GM20000 (cell line): ENCODE measurements at places on chromosomes 7 and 10.

DNA sequence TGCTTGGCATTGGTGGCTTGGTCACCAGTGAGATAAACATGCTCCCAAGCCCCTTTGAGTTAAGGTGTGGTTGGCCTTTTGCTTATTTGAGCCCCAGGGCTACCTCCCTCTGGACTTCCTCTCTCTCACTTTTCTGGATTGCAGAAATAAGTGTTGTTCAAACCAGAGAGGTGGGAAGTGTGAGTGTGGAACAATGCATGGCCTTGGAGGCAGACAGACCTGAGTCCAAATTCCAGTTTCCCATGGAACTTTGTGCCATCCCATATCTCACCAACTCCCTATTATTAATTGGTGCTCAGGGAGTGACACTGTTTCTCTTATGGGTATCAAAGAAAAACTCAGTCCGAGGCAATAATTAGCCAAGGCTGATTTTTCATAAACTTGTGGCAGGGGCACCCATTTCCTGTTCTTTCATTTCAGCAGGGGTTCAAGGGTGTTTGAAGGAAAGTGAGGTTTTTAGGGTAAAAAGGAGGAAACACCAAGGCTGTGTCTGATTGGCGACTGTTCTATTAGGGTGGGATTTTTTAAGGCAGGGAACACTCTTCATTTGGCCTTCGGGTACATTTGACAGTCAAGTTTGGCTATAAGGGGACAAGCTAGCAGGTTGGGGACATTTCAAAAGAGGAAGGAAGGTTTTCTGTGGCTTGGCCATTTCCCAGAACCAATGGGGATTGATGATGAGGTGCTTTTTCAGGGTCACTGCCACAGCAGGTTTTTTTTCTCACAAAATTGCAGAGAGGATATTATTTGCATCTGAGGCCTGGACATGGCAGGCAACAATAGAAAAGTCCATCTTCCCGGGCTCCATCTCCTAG is 148.8 kb upstream of the NPY start:
- peak; percentile 29 for DNase-seq

GRCh38 chr7:38274486-38274885 is 1.1 kb upstream of the TARP start:
- DNase-seq = no peak

GRCh38 chr10:5698062-5698461 is 13.4 kb downstream of the TASOR2 start:
- no peak for DNase-seq

DNA sequence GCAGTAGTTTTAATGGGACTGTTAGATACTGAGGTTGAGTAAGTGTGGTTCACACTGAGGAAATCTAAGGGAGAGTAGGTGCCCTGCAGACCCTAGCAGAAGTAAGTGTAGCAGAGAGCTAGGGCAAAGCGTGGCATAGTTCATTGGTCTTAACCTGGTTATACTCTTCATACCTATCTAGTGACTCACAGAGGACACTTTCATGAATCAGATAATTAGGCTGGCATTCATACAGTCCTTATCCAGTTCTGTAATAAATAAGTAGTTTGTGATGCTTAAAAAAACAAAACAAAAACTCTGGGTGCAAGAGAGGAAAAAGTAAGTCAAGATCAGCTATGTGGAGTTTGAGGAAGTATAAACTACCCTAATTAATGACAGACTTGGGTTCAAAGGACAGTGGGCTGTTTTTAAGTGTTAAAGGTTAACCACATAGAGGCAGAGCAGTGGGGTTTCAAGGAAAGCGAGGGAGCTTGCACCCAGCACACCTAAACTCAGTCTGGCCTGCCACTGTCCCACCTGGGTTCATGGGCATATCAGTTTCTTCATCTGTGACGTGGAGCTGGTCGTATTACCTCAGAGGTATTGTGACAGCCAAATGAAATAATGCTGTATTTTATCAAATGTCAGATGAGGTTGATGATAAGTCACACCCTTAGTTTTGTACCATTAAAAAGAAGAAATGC is 27.1 kb downstream of the LMTK2 start:
- no peak for DNase-seq

- no peak for DNase-seq
Observed at GRCh38 chr7:39271402-39271801, 293.7 kb downstream of the POU6F2 start.

- no peak for DNase-seq
Observed at GRCh38 chr7:29254591-29254990, 60.0 kb downstream of the CHN2 start.

GRCh38 chr7:35584990-35585389 is 109.9 kb downstream of the HERPUD2 start:
- DNase-seq = no peak

GRCh38 chr10:94361171-94361794 is 1.5 kb downstream of the NOC3L start:
- no peak for DNase-seq

DNA sequence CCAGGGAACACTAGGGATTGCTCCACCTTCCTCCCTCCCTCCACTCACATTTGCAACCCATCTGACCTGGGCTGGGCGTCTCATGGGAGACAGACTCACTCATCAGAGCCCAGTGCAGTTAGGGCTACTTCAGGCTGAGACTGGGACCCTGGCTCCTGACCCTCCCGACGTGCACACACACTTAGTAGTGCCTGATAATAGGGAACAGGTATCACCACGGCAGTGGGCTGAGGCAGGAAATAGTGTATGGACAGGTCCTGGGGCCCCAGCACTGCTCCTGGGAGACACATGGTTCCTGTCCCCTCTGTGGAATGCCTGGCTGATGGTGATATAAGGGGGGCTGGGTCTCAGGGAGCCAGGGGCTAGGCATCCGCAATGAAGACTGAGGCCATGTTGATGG is 14.3 kb downstream of the AQP1 start:
- no peak for DNase-seq
